ENCODE measurements at places on chromosomes 16 and 17. TPM values are rescaled to one million over a fixed set of nuclear protein-coding genes. Genes with fewer than 3 reads are reported as not detected.

The ABCA3 gene
- 30.7 TPM for total RNA-seq

The KRTAP4-2 gene
- not detected for total RNA-seq

The ASGR1 gene
- total RNA-seq: not detected

The TMEM220 gene
- total RNA-seq: 12.6 TPM

- no peaks in the 10 kb centered on the region for H3K36me3 ChIP-seq
- H3K27ac ChIP-seq: no peak overlapping the region
- H3K27me3 ChIP-seq: peaks cover 20% of the 10 kb centered on the region
- no peak for DNase-seq
Measured at GRCh38 chr16:83105279-83106077, 478.7 kb downstream of the CDH13 start.

GRCh38 chr16:88560714-88561484, 9.3 kb upstream of the ZC3H18 start:
- peaks cover 4% of the 10 kb centered on the region for H3K27me3 ChIP-seq
- no peak overlapping the region for H3K4me3 ChIP-seq
- no peaks in the 10 kb centered on the region for H3K36me3 ChIP-seq

DNA sequence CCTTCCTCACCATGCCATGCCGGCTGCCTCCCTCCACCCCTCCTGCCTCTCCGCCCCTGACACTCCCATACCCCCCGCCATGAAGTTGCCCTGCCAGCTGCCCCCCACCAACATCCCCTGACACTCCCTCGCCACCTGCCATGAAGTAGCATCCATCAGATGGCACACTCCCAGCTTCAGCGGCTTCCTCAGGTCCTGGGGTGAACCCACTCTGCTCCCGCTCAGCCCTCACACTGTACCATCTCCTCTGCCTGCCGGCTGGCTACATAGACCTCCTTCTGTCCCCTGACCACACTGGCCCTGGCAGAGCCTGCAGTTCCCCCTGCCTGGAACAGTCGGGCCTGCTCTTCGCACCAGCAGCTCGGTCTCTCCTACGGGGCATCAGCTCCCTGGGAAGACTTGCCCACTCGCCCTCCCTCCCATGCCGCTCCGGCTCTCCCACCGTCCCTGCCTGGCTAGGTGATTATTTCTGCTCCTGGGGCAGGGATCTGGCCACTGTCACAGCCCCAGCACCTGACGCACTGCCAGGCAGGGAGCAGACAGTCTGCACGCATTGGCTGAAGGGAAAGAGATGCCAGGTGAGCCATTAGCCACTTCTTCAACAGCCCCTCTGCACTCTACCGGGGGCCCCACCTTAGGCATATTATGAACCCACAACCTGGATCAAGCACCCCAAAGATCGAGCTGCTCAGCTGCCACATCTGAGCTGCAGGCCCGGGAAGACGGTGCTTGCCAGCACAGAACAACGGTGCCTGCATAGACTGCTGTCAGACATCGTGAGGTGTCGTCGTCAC, 9.0 kb downstream of the CANT1 start:
- H3K27ac ChIP-seq: no peak overlapping the region
- no peaks in the 10 kb centered on the region for H3K27me3 ChIP-seq
- no peak for DNase-seq
- H3K4me3 ChIP-seq: no peak overlapping the region
- peaks cover 38% of the 10 kb centered on the region for H3K36me3 ChIP-seq
- peaks cover 19% of the 10 kb centered on the region for H3K4me1 ChIP-seq

DNA sequence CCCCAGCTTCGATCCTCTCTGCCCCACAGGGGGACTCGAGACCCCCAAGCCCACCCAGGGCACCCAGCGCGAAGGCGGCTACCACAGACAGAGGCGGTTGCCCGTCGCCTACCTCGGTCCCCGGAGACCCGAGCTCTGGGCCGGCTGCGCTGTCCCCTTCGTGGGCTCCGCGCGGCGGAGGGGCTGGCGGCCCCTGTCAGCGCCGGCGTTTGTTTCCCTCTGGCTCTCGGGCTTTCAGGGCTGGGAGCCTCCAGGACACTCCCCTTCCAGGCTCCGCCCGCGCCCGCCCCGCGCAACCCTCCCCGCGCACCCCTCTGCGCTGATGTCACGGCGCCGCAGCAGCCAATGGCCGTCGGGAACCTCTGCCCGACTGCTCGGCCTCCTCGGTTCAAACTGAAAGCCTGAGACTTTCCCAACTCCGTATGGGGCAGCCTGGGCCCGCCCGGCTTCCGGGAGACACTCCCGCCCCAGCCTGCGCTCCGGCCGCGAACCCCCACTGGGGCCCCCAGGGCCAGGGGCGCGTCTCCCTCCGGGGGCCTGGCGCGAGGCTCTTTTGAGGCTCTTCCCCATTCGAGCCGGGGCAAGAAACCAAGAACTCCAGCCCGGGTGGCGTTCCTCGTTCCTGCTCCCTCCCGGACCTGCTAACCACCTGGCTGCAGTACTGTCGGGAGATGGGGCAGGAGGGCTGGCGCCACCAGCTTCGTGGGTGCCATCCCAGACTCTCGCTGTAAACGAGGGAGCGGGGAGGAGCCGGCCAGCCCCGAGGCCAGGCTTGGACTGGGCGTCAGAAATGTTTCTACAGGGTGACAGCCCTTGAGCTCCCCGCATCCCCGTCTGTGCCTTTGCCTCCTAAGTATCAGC, at the start of gene CDC42EP4:
Gene CDC42EP4 (minus strand): TSS at position 221 of the 861 bp plus-strand sequence. CDS start 25,501 bp downstream, outside the sequence.
- peak; percentile 98 for DNase-seq
- peak within 1 kb of the TSS; percentile 93 for H3K27ac ChIP-seq
- peak within 1 kb of the TSS; percentile 78 for H3K4me3 ChIP-seq
- H3K27me3 ChIP-seq: peaks cover 9% of the 10 kb centered on the region

DNA sequence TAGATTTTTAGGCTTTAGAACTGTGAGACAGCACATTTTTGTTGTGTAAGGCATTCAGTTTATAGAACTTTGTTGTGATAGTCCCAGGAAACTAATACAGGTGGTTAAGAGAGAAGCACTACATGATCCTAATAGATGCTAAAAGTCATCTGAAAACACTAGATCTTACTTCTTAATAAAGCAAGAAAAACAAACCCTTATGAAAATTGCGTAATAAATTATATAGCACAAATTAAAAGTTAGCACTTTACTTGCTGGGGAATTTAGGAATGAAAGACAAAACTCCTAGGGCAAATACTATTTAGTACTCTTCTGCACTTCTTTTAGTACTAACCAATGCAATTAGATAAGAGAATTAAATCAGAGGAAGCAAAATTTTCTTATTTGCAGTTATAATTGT, 163.3 kb upstream of the SHISA6 start:
- no peaks in the 10 kb centered on the region for H3K27me3 ChIP-seq
- DNase-seq: no peak
- H3K36me3 ChIP-seq: no peaks in the 10 kb centered on the region
- no peaks in the 10 kb centered on the region for H3K4me1 ChIP-seq

DNA sequence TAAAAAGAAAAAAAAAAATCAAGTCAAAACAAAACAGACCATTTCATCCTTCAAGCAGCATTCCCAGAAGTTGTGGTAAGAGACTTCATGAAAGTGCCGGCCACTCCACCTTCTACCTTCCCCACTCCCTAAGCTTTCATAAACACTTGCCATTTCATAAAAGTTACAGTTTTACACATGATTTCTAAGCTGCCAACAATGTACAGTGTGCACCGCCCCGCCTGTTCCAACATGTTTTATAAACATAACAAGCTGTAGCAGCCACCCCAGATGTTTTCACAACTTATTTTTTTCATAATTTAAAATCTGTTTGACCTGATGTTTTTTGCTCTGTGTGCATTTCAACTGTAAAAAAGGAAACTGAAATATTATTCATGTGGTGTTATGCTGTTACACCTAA, 608.1 kb downstream of the TOX3 start:
- no peak for DNase-seq
- no peak overlapping the region for H3K4me3 ChIP-seq
- H3K27me3 ChIP-seq: no peaks in the 10 kb centered on the region
- H3K4me1 ChIP-seq: no peaks in the 10 kb centered on the region

- peak; percentile 96 for DNase-seq
- H3K4me3 ChIP-seq: no peak overlapping the region
- H3K36me3 ChIP-seq: no peaks in the 10 kb centered on the region
- H3K4me1 ChIP-seq: peaks cover 20% of the 10 kb centered on the region
Measured at GRCh38 chr16:12062343-12063003, 85.9 kb downstream of the SNX29 start.

DNA sequence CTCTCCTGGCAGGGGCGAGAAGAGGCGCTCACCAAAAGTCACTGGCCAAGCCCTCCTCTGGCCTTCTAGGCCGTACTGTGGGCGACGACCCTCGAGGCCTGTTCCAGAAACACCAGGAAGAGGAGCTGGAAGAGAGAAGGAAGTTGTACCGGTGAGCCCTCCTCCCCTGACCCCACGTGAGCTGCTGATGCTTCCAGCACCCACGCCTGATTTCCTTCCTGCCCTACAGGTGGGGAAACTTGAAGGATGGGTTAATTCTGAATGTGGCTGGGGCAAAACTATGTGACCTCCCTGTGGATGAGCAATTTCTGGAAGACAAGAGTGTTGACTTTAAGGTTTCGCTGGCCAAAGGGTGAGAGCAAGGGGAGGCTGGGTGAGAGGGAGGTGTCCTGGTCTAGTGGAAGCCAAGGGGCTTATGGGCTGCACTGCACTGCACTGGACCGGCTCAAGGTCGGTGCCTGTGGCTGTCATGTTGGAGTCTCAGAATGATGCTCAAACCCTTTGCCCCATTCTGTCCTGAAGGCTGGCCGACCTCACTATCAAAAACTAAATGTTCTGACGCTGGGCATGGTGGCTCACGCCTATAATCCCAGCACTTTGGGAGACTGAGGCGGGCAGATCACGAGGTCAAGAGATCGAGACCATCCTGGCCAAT, 6.2 kb downstream of the C17orf100 start:
- H3K4me1 ChIP-seq: peaks cover 26% of the 10 kb centered on the region
- no peak for DNase-seq
- no peaks in the 10 kb centered on the region for H3K27me3 ChIP-seq
- H3K36me3 ChIP-seq: no peaks in the 10 kb centered on the region
- no peak overlapping the region for H3K27ac ChIP-seq

- peaks cover 31% of the 10 kb centered on the region for H3K4me1 ChIP-seq
- H3K27me3 ChIP-seq: no peaks in the 10 kb centered on the region
- H3K4me3 ChIP-seq: no peak overlapping the region
- no peak for DNase-seq
- peaks cover 10% of the 10 kb centered on the region for H3K36me3 ChIP-seq
- H3K27ac ChIP-seq: no peak overlapping the region
Measured at GRCh38 chr16:14324581-14324980, 253.5 kb downstream of the MRTFB start.

- no peak for DNase-seq
- H3K4me3 ChIP-seq: no peak overlapping the region
- H3K4me1 ChIP-seq: peaks cover 12% of the 10 kb centered on the region
- H3K27ac ChIP-seq: peak overlapping the region; percentile 11
Measured at GRCh38 chr17:30808785-30809286, 15.7 kb downstream of the CRLF3 start.

DNA sequence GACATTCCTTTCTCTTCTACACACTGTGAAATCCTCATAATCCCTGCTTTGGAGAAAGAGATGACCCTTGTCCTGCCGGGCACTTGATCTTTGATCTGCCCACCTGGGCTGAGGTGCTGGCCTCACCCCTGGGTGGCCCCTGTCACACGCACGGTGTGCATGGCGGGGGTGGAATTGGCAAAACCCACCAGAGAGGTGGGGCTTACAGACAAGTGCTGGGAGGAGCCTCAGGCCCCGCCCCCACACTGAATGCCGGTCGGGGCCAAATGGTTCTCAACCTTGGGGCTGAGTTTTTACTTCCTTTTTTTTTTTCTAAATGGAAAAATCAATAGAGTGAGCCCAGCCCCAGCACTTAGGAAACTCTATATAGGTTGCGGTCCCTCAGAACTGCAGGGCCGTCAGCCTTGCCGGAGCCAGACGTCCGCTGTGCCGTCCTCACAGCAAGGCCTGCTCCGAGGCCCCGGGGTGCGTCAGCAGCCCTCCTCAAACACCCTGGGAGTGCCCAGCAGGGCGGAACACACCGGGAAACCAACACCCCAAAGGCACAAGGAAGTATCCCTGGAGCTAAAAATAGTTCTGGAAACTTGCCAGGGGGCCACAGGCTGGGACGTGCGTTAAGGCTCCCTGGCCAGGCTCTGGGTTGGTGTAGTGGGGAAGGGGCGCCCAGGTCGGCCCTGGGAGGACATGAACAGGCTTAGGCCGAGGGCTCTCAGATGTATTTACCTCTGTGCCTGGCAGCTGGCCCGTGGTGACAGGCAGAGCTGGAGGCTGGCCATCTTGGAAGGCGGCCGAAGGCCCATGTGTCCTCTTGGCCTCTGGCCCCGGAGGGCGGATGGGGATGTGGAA, 11.0 kb downstream of the GPRC5C start:
- H3K36me3 ChIP-seq: peaks cover 11% of the 10 kb centered on the region
- H3K27me3 ChIP-seq: no peaks in the 10 kb centered on the region
- H3K4me1 ChIP-seq: peaks cover 58% of the 10 kb centered on the region
- DNase-seq: peak; percentile 97
- peak overlapping the region; percentile 76 for H3K27ac ChIP-seq
- H3K4me3 ChIP-seq: peak overlapping the region; percentile 34

GRCh38 chr17:55363033-55363432, 58.6 kb downstream of the MMD start:
- no peaks in the 10 kb centered on the region for H3K36me3 ChIP-seq
- H3K27me3 ChIP-seq: no peaks in the 10 kb centered on the region

- H3K4me1 ChIP-seq: no peaks in the 10 kb centered on the region
- peak overlapping the region; percentile 20 for H3K27ac ChIP-seq
- H3K36me3 ChIP-seq: no peaks in the 10 kb centered on the region
- DNase-seq: no peak
- no peaks in the 10 kb centered on the region for H3K27me3 ChIP-seq
Measured at GRCh38 chr16:59886021-59886420, 1151.9 kb upstream of the GOT2 start.

DNA sequence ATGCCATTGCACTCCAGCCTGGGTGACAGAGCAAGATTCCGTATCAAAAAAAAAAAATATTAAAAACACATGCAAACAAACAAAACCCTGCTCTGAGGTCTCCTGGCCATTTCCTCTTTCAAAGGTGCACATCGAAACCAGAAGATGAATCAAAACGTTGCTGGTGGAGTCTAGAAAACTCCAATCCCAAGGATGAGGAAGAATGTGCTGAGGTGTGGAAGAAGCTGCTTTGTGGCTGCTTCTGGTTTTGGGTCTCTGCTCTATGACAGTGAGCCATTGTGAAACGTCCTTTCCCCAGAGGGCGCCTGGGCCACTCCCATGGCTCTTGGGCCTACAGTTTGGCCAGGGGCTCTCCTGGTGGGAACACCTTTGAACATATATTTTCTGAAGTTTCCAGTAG, 112.6 kb downstream of the IRF8 start:
- H3K4me1 ChIP-seq: peaks cover 2% of the 10 kb centered on the region
- no peak overlapping the region for H3K4me3 ChIP-seq
- no peak overlapping the region for H3K27ac ChIP-seq
- no peak for DNase-seq
